Left ventricle myocardium superior (tissue), 1 donor: ENCODE measurements at places on chromosomes 16 and 17. TPM values are rescaled to one million over a fixed set of nuclear protein-coding genes. Genes with fewer than 3 reads are reported as not detected.

- no peak for DNase-seq
Observed at GRCh38 chr17:76542984-76543383, 3.1 kb downstream of the PRCD start.

DNA sequence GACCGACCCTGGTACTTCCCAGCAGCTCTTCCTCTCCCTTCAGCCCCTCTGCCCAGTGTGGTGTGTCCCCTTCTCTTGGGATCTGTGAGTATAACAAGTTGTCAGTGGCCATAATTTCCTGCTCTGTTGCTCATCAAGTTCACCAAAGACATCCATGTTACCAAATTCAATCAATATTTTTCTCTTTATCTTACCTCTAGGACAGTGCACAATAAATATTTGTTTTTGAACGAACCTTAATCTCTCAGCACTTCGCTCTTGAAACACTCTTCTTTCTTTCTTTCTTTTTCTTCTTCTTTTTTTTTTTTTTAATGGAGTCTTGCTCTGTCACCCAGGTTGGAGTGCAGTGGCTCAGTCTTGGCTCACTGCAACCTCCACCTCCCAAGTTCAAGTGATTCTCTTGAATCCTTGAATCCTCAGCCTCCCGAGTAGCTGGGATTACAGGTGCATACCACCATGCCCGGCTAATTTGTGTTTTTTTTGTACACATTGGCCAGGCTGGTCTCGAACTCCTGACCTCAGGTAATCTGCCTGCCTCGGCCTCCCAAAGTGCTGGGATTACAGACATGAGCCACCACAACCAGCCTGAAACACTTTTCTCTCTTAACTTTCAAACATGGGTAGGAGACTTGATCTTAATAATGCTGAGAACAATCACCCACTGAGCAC lies 2.7 kb upstream of the UMOD start:
- DNase-seq, result no peak

DNA sequence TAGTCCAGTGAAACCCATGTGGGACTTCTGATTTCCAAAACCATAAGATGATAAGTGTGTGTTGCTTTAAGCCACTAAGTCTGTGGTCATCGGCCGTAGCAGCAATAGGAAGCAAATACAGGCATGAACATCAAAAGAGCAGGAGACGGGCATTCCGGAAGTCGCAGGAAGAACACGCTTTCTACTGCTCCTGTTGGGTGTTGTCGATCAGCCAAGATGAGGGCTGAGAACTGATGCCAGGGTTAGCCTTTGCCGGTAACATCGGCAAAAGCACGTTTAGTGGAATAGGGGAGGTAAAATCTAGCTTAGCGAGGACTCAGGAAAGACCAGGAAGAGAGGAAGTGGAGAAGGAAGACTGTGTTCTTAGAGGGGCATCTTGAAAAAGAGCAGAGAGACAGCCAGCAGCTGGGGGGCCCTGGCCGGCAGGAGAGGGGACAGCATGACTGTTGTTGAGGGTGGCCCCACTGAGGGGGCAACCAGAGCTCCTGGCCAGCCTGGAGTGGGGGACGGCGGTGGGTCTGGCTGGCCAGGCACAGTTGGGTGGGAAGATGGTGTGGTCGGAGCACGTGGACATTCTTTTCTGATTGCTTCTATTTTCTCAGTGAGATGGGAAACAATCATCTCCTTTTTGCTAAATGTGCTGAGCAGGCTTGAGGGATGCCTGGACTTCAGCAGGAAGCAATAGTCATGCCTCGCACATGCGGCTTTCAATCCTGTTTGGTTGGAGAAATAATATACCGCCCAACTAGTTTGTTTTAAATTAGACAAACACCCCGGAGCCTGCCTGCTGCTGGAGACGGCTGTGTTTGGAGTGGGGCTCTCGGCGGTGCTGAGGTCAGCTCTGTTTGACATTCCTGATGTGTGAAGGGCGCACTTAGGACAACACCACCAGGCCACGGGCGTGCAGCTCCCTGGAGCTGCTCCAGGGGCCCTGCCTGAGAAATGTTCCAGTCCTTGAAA lies 109.9 kb downstream of the METRNL start:
- peak; percentile 62 for DNase-seq

DNA sequence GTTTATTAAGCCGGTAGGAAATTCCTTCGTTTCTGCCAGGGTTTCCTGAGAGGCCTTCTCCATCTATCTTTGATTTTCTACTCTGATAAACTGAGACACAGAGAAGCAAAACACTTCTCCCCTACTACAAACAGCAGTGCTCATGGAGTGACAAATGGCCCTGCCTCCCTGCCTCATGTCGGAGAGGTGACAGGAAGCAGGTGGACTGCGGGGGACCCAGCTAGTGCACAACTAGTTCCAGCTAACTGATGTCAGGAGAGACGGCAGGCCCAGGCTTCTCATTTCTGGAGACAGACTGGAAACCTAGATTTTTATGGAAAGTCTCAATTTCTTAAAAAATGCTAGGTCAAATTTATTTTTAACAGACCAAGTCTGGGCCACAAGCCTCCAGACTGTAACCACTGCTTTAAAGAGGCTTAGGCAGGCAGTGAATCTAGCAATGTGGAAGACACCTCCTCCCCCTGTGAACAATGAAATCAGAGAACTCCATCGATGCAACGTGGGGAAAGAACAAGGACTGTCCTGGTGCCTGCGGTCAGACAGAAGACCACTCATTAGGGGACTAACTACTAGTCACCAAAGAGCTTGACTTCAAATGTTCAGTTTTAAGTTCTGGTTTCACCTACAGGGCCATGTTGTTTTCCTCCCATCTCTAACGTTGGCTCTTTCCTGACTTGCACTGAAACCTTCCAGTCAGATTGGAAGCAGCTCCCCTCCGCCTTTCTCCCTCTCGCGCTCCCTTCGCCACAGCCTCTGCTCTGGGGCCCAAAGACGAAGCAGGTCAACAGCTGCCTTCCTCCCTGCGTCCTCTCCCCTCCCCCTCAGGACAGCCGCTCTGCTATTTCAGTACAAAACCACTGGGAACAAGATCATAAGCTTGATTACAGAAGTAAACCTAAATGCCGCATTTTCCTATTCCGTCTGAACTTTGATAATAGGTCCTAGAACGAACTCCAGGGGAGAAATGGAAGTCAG lies 17.6 kb downstream of the GTF3C1 start:
- no peak for DNase-seq

DNA sequence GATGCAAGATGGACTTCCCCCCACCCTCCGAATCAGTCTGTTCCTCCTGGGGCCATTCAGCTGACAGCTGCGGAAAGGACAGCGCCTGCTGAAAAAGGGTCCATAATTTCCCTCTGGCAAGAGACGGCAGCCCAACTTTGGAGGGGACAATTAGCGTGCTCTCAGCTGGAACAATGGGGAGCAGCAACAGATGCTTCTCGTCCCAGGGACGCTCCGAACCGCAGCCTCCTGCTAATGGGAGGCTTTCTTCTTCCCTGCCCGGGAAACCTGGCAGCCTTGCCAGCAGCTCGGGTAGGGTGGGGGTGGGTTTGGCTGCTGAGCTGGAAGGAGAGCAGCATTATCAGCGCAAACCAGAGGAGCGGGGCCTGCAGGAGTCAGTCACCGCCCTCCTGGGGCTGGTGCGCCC lies 500.0 kb upstream of the SALL1 start:
- DNase-seq, result no peak

DNA sequence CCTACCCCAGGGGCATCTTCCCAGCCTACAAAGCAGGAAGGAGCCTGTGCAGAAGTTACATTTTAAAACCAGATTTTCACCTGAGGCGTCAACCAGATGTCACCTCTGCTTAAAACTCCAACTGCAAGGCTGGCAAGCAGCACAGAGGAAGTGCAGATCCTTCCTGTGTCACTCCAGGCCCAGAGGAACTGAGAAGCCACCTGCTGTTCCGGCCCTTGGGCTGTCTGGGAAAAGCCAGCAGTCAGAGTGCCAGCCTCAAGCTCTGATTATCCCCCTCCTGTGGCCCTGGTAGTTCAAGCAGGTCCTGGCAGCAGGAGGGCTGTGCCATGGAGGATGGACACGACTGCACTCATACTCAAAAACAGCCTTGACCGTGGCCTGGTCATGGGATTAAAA lies 10.2 kb downstream of the POLR2C start:
- DNase-seq, result no peak

DNA sequence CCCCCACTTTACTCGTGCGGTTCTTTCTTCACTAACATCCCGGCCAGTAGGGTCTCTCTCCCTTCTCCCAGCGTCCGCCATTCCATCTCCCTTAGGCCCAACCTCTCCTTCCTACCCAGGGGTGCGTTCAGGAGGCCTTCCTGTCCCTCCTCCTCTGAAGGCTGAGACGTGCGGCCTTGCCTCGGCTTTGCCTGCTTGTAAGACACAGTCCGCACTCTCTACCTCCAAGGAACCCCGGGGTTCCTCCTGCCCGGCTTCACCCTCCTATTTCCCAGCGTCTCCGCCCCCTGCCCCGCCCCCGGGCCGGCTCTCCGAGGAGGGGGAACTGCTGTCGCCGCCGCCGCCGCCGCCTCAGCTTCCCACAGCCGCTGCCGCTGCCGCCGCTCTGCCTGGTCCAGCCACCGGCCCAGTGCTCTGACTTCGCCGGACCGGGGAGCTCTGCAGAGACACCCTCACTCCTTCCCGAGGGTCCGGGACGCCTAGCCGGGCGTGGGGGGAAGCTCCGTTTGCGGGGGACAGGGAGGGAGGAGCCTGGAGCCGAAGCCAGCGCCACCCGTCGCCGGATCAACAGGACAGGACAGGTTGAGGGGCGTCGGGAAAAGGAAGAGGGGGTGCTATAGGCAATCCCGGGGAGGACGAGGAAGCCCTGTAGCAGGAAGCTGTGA lies 1.2 kb upstream of the FGF11 start:
- peak; percentile 87 for DNase-seq

GRCh38 chr17:58421711-58422110 lies 4.4 kb upstream of the RNF43 start:
- DNase-seq, result no peak

The C16orf74 gene
- total RNA-seq, result 1.7 TPM

The ZNF688 gene
- 10.0 TPM for total RNA-seq

The LDHD gene
- 83.3 TPM for total RNA-seq

The CASKIN1 gene
- total RNA-seq, result 9.2 TPM

The MYL11 gene
- not detected for total RNA-seq

The KRT25 gene
- total RNA-seq, result not detected

The NXN gene
- 18.9 TPM for total RNA-seq

The KLHL10 gene
- total RNA-seq, result 0.12 TPM

The FBXO39 gene
- total RNA-seq, result not detected
